ENCODE measurements at places on chromosomes 2 and 18.

- ATAC-seq, result no peak
These were observed 108.4 kb upstream of the YPEL5 start for GRCh38 chr2:30038419-30038818.

- ATAC-seq, result peak; percentile 43
These were observed 18.5 kb downstream of the TMEM177 start for GRCh38 chr2:119697290-119698020.

- ATAC-seq, result no peak
These were observed 614.3 kb downstream of the ZEB2 start for GRCh38 chr2:143905587-143905986.

GRCh38 chr2:73970850-73971471 lies 13.7 kb upstream of the TET3 start:
- ATAC-seq, result no peak

- no peak for ATAC-seq
These were observed 129.2 kb downstream of the RBMS1 start for GRCh38 chr2:160364364-160364763.

- ATAC-seq, result no peak
These were observed 81.2 kb downstream of the PLCL1 start for GRCh38 chr2:197885587-197885986.

GRCh38 chr2:242019344-242019743 lies 149.8 kb downstream of the RTP5 start:
- ATAC-seq, result no peak

DNA sequence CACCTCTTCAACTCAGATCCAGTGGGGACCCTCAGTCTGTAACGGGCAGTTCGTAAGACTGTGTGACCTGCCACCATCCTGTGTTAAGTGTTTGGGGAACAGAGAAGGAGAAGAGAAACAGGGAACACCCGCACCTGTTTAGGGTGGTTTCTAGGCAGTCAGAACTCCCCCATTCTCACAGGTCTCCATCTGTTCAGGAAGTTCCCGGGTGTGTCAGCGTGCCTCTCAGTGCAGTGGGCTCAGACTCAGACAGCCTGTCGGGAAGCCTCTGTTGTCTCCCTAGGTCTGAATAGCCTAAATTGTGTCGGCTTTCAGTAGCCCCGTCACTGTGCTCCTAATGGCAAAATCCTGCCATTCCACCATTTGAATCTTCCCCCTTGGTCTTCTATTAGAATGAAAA lies 256.6 kb downstream of the LOXHD1 start:
- ATAC-seq, result no peak

DNA sequence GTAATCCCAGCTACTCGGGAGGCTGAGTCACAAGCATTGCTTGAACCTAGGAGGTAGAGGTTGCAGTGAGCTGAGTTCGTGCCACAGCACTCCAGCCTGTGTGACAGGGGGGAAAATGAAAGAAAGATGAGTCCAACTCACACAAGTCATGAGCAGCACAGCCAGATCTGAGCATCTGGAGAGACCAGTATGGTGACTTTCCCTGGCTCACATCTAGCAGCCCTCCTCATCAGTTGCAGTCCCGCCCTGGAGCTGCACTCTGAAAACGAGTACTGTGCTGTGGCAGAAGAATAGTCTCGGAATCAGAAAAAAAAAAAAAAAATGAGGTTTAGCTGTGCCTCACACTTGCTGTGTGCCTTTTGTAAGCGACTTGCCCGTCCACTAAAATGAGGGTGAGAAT lies 74.4 kb upstream of the TRIB2 start:
- ATAC-seq, result no peak

- ATAC-seq, result no peak
These were observed 35.4 kb downstream of the BARD1 start for GRCh38 chr2:214774108-214774507.

- no peak for ATAC-seq
These were observed 131.6 kb upstream of the TANK start for GRCh38 chr2:161028581-161028980.

DNA sequence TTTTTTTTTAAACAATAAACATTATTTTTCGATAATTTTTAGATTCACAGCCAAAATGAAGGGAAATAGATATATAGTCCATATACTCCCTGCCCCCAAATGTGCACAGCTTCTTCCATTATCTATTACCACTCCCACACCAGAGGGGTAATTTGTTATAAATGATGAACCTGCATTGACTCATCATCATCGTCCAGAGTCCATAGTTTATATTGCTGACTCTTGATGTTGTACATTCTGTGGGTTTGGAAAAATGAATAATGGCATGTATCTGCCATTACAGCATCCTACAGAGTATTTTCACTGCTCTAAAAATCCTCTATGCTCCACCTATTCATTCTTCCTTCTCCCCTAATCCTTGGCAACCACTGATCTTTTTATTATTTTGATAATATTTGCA lies 121.5 kb downstream of the LTBP1 start:
- ATAC-seq, result peak; percentile 71

Measured in motor neuron (in vitro differentiated cells).